ENCODE measurements at places on chromosomes 3 and 15.

DNA sequence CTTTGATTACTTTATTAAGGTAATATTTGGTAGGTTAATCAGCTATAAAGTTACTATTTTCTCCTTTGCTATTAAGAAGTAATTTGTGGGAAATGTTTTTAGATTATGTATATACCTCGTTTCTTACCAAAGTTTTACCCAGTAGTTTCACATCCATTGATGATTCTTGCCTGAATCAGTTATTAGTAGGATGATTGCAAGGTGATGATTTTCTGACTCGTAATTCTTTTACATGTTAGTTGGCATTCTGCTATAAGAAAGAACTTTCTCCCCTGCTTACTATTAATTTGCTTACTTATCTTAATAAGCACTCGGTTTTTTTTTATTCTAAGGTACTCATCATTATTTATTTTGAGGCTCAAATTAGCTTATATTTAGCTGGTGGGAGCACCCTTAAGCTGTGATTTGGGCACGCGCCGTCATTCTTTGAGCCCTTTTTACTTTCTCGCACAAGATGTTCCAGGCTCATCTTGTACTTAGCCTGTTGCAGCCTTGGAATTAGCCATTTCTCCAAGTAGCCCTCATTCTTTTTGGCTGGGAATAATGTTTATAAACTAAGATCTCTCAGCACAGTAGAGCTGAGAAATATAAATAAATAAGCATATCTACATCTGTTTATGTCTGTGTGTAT lies 15.3 kb downstream of the USP3 start:
- no peak for DNase-seq

GRCh38 chr3:58748024-58748423 lies 81.5 kb upstream of the FAM3D start:
- no peak for DNase-seq

GRCh38 chr15:52006702-52007340 lies 12.2 kb upstream of the MAPK6 start:
- DNase-seq: no peak

GRCh38 chr3:116341899-116342298 lies 103.4 kb downstream of the LSAMP start:
- DNase-seq: no peak

DNA sequence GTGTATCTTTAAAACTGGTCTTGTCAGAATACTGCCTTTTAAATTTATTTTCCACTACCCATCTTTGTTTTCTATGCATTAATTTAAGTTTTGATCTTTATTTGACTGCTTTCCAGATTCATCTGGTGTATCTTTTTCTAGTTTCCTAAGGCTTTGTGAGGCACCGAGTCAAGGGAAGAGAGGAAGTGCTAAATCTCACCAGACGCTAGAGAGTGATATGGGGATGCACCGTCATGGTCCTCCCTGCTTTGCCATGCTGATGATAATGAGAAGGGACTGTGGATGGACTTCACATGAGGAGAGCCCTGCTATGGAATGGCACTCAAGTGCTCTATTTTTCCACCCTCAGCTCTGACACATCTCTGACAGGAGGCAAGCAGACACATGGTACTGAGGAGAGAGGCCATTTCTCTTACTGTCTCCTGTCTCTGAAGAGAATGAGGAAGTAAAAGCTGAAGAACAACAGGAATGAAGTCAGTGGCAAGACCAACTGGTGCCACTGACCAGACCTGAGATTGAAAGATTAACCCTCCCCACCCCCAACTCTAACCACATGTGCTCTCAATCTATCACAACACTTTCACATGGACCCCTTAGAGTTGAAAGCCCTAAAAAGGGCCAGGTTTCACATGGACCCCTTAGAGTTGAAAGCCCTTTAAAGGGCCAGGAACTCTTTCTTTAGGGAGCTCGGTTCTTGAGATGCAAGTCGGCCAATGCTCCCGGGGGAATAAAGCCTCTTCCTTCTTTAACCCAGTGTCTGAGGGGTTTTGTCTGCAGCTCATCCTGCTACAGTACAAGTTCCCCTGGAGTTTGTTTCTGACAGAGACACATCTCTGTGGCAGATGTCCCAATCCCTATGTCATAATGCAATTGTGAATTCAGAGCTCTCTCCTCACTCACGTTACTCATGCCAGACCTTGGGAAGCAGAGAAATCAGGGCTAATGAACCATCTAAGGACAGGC lies at the start of gene IQCF2:
Gene IQCF2 (plus strand): TSS at position 913 of the 963 bp plus-strand sequence. CDS start 52 bp downstream, outside the sequence.
- no peak for DNase-seq

DNA sequence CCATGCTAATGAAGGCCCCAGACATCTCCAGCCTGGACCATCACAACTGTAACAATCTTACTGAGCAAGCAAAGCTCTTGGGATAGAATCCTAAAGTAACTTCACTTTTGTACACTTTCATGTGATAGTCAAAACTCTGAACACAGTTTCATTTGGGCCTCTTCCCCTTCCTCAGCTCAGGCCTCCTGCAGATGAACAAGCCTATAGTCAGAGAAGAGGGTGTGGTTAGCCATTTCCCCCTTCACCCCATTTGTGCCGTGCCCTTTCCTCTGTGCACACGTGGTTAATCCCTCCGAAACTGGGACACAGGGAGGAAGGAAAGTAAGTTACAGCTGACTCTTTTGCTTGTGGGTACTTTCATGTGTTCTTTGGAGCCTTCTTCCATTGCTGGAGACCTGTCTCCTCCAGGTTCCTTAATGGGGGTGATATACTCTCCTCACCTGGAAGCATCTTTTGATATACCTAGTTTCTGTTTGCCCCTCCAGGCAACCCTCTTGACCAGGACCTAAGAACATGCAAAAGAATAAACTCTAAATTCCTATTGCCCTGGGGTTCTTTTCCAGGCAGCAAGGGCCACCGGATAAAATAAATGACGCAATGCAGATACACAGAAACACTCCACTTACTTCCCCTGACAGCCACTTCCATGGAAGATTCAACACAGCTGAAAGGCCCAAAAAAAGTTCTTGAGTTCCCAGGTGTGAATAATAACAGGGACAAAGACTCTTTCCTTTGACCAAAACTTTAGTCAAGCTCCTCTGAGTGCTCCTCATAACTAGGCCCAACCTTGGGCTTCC lies 29.6 kb upstream of the CSTA start:
- DNase-seq: no peak

- no peak for DNase-seq
Measured at GRCh38 chr15:90531147-90531546, 1.4 kb downstream of the CRTC3 start.

DNA sequence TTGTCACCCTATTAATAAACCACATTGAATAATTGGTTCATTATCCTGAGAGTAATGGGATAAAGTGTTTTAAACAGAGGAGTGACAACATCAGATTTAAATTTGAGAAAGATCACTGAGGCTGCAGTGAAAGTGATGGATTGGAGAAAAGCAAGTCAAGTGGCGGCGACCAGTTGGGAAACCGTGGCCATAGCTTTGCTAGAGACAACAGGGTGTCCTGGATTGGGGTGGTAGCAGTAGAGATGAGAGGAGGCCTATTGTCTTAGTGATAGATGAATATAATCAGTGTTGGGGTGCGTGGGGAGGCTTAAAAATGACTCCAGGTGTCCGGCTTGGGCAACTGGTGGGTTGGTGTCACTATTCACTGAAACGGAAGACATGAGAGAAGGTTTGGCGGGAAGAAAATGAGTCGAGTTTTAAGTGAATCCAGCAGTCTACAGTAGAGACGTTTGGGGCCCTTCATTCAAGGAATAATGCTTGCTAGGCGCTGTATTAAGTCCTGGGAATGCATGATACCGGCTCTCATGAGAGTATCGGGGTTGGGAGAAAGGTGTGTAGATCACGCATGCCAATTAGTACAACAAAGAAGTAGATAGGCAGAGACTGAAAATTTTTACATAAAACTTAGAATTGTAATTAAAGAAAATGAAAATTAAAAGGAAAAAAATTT lies 819 bp downstream of the NEK4 start:
- DNase-seq: no peak

- DNase-seq: no peak
Measured at GRCh38 chr15:101156509-101157159, 95.2 kb downstream of the CHSY1 start.

DNA sequence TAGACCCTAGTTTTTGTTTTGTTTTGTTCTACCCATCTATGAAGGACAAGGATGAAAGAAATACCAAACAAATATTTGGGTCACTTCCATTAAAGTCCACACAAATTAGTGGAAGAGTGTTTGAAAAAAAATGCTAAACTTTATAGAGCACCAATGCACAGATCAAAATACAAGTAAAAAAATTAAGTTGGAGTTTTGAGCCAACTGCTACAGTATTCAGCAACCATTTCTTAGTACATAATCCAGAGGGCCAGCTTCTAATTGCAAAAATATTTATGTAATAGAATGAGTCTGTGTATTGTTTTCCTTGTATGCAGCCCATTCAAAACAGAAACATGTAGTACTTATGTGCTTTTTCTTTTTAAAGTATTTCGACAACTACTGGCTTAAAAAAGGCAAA lies 121.1 kb downstream of the CBLB start:
- no peak for DNase-seq

- no peak for DNase-seq
Measured at GRCh38 chr3:155334914-155335723, 41.6 kb upstream of the STRIT1 start.

DNA sequence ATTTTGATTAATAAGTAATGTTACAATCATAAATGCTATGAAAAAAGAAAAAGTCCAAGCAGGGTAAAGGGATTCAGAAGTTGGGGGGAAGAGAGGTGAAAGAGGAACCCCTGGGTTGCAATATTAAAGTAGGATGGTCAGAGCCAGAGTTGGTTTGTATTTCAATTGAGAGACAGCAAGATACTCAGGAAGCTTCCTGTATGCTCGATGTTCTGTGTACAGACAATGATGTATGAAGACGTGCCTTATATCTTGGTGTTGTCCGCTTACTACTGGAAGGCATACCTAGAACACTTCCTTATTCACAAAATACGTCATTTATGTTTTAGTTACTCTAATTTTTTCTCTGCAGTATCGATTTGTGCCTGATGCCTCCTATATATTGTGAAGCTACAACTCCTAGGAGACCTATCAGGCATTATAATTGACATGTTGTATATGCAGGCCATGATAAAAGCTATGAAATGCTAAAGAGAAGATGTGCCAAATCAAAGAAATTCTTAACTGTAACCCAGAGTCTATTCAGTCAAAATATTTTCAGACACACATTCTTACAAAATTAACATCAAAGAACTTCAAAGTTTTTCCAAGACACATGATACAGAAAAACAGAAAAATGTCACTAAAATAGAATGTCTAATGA lies 87.5 kb downstream of the TBL1XR1 start:
- DNase-seq: no peak

- DNase-seq: peak; percentile 23
Measured at GRCh38 chr3:14467814-14468620, 65.6 kb downstream of the SLC6A6 start.

GRCh38 chr3:55828712-55829111 lies 341.6 kb upstream of the WNT5A start:
- DNase-seq: no peak

DNA sequence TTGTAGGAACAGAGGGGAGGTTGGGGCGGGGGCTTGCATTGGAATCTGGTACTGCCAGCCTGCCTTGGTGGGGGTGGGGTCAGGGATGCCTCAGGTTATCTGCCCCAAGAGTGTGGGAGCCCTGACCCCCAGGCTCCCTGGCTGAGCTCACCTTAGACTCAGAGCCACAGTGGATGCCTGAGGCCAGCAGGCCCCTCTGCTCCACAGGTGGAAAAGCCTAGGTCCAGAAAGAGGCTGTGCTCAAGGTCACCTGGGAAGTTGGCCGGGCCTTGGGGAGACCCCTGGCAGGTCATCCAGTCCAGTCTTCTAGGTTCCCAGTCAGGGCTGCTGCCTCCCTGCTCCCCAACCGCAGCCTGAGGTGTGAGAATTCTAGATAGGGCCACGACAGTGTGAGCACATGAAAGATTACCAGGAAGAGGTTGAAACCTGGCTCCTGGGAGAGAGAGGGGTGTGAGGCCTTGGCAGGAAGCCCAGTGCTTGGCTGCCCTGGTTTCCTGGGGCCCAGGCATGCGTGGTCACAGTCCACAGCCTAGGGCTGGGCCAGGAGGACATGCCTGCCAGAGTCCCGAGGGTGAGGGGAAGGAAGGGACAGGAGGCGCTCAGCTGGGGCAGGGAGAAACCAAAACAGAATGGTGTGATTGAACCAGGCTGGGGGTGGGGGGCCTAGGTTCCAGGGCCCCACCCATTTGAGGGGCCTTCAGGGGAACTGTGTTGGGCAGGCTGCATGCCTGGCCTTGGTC lies 4.9 kb downstream of the HDAC11 start:
- no peak for DNase-seq

GRCh38 chr15:57544848-57545480 lies 46.7 kb upstream of the MYZAP start:
- DNase-seq: no peak

GRCh38 chr3:100041328-100041749 lies 73.0 kb downstream of the FILIP1L start:
- no peak for DNase-seq

- no peak for DNase-seq
Measured at GRCh38 chr3:31732548-31732947, 199.8 kb downstream of the STT3B start.

DNA sequence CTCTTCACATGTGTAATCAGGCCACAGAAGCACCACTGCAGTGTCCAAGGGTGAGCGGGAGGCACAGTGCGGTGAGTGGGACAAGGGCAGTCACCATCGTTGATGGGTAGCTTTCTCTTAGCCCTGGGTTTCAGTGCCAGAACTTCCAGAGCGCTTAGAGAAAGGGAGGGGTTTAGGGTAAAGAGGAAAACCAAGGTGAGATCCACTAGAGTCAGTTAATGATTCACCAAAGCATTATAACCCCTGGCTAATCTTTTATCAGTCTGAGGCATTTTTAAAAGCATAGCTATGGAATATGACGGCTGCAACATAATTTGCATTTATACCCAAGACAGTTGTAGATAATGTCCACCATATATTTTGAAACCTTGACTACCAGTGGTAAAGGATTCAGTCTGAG lies 94.8 kb downstream of the SHQ1 start:
- DNase-seq: no peak

GRCh38 chr15:99440029-99440428 lies 125.8 kb upstream of the MEF2A start:
- no peak for DNase-seq

- DNase-seq: no peak
Measured at GRCh38 chr3:113070681-113071113, 79.9 kb downstream of the GTPBP8 start.

DNA sequence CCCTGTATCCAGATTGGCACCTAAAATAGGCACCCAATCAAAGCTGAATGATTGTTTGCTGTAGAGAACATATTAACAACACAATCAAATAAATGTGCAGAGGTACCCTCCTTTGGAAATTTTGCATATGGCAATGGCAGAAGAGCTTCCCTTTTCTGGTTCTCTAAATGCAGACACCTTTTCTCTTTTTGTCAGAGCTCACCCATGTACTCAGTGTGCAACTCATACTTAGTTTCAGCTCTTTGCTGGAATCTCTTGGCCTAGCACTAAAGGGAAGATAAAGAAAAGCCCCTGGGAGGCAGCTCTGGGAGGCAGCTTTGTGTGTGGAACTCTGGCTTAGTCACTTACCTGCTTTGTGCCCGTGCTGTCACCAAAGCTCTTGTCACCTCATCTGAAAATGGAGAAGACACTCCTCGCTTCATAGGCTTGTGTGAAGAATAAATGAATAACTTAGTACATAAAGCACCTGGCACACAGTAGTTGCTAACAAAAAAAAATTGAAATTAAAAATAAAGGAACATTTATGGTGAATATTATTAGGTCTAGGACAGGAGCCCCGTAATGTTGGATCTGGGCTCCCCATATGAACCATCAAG lies 28.8 kb downstream of the ST6GAL1 start:
- no peak for DNase-seq

- no peak for DNase-seq
Measured at GRCh38 chr15:64583519-64583918, 123.1 kb downstream of the ZNF609 start.
